NCI-H1092 (cell line): ENCODE measurements at places on chromosomes 1 and 21.

DNA sequence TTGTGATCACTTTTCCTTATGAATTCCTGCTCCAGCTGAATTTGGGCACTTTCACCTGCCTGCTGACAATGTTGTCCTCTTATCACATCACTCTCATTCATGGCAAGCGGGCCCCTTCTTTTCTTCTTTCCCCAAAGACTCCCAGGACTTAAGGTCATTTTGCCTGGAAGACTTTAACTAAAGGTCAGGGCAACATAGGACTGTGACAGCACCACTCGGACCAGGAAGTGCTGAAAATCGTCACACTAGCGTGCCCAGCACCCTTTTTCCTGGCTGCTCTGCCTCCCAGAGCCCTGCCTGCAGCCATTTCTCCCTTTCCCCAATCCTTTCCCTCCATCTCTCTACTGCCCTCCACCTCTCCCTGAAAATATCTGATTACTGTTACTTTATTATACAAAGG is 35.4 kb downstream of the CD34 start:
- no peak for DNase-seq

DNA sequence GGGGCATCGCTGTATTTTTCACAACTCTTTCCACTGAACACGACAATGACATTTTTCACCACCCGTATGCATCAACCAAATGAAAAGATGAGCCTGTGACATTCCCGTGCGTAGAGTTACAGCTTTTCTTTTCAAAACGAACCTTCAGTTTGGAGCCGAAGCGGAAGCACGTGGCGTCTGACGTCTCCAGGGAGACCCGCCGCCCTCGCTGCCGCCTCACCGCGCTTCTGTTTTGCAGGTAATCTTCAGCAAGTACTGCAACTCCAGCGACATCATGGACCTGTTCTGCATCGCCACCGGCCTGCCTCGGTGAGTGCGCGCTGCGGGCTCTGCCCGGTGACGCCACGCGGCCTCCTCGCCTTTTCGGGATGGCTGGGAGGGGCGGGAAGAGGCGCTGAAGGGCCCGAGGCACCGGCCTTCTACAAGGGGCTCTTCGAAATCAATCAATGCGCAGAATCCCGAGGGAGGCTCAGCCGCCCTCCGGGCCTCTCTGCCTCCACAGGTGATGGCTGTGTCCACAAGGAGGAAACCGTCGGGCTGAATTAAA is 32.6 kb downstream of the PDE9A start:
- DNase-seq, result no peak

DNA sequence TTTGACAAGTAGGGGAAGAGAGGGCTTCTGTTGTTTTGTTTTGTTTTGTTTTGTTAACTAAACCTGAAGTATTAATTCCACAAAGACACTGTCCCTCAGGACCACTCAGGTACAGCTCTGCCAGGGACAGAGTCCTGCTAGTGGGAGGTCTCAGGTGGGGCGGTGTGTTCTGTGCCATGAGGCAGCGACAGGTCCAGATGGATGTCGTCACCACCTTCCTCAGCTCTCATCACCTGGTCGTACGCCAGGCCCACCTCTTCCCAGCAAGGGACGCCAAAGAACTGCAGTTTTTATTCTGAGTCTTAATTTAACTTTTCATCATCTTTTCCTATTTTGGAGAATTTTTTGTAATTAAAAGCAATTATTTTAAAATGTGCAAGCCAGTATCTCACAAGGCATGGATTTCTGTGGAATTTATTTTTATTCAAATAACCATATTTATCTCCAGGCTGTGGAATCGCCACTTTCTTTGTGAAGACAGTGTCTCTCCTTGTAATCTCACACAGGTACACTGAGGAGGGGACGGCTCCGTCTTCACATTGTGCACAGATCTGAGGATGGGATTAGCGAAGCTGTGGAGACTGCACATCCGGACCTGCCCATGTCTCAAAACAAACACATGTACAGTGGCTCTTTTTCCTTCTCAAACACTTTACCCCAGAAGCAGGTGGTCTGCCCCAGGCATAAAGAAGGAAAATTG is 62.5 kb downstream of the POFUT2 start:
- no peak for DNase-seq

GRCh38 chr1:39590546-39590945 is 14.0 kb upstream of the PABPC4 start:
- no peak for DNase-seq

GRCh38 chr1:234862944-234863515 is 253.1 kb upstream of the IRF2BP2 start:
- no peak for DNase-seq

DNA sequence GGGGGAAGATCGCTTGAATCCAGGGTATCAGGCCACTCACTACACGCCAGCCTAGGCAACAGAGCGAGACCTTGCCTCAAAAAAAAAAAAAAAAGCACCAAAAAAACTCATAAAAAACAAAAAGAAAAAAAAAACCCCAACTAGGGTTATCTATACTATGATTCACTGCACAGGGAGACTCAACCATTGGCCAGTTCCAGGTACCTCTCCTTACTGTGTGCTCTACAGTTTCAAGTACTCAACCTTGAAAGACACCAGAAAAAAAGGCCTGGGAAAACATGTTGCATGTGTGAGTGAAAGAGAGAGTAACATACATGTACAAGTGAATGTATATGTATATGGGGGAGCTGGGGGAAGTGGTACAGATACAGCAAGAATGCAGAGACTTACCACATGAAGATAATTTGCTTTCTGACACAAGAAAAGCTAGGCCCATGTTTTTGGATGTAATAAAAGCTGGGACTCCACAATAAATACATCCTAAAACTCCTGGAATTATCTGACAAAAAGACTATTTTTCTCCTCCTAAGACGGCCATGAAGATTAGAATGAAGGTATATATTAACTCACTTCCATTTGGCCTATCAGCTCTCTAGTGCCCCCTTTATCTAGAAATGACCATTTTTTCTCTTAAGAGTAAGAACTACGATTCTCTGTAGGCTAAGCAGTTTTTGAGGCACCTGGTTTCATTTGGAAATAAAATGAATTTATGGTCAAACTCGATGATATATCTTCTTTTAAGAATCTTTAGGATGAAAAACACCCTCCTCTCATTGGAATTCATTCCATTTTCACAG is 52.2 kb downstream of the SLC27A3 start:
- DNase-seq, result no peak

DNA sequence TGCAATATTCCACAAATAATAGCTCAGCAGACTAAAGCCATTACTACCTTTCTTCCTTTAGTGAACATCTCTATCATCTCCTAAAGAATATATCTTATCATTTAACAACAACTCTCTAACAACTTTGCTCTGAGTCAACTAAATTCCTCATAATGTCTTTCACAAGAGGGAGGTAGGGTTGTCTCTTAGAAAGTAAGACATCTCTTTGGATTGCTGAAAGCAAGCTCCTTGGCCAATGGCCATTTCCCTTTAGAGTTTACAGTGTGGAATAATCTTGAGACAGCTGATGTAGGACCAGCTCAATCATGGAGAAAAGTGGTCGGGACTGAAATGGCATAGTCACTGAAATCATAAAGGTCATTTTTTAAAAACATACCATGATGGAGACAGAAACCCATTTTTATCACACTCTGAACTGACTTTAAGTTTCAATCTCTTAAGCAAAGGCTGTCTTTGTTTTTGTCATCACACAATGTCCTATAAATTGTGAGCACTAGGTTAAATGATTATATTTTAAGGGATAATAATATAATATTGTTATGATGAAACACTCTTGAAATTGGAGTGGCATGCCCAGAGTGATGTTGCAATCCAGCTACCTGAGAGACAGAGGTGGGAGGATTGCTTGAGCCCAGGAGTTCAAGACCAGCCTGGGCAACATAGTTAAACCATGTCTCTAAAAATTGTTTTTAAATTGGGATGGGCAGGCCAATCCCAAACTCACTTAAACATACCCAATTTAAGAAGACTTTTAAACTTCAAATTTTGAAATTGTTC is 91.1 kb downstream of the SLC44A5 start:
- DNase-seq, result no peak

DNA sequence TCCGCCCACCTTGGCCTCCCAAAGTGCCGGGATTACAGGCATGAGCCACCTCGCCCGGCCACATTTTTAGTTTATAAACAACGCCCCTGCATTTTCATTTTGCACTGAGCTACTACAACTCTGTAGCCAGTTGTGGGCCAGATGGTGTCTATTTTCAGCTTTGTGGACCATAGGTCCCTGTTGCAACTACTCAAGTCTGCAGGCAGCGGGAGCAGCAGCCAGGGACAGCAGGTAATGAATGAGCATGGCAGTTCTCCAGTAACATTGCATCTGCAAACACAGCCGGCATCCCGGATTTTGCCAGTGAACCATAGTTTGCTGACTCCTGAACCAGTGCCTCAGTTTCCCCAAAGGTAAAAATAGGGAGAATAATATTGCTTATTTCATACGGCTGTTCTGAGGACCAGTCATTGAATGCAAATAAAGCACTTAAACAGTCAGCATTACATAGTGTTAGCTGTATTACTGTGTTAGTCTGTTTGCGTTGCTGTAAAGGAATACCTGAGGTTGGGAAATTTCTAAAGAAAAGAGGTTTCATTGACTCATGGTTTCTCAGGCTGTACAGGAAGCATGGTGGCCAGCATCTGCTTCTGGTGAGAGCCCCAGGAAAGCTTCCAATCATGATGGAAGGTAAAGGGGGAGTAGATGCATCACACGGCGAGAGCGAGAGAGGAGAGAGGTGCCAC is 65.5 kb upstream of the SLC45A1 start:
- DNase-seq, result no peak

GRCh38 chr1:68120136-68120791 is 69.8 kb upstream of the DIRAS3 start:
- peak; percentile 34 for DNase-seq

DNA sequence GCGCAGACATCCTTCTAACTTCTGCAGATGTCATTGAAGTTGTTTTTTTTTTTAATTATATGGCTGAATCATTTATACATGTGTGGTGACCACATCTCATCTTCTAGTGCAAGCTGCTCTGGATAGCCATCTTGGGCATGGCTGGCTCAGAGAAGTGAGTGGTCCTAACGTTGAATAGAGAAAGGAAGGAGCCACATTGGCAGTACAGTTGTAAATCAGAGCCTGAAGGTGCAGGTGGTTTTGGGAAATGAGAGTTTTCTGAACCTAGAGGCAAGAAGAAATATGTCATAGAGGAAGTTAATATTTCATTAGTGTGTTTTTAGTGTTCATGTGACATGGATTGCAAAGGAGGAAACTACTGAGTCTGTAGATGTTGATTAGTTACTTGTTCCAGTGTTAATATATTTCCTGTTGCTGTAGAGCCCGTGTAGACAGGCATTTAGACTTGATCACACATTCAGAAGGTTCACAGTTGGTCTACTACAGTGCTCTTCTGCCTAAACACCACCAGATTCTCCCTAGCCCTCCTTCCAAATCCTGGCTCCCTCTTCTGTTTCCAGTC is 163.7 kb downstream of the ROR1 start:
- DNase-seq, result no peak

DNA sequence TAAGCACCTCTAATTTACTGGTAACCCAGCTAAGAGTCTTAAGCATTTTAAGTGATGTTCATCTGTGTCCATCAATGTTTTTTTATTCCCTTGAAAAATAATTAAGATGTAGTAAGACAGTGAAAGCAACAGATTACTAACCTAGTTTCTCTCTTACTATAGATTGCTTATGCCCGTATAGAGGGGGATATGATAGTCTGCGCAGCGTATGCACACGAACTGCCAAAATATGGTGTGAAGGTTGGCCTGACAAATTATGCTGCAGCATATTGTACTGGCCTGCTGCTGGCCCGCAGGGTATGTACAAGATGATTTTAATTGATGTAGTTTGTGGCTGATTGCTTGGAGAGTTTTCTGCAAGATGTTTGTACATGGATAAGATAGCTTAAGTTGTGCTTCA is 2.8 kb downstream of the RPL5 start:
- DNase-seq, result no peak

- peak; percentile 70 for DNase-seq
These were observed 53.0 kb downstream of the PBX1 start for GRCh38 chr1:164611754-164612642.

GRCh38 chr1:153122831-153123421 is 9.6 kb upstream of the SPRR2F start:
- peak; percentile 70 for DNase-seq

DNA sequence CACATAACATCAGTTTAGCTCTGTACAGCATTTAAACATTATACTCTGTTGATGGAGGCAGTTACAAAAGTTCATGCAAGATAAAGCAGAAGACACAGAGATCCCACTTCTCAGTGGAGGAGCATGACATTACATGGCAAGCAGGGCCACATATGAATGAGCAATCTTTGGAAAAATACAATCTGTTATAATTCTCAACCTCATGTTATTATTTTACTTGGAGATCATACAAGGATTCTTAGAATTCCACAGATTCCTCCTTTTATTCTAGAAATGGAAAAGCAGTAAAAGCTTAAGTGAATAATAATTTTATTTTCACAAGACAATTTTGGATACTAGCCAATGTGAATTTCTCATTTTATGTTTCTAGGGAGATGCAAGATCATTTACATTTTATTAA is 66.6 kb downstream of the IFI44 start:
- no peak for DNase-seq

GRCh38 chr1:47584249-47584648 is 146.4 kb downstream of the FOXD2 start:
- DNase-seq, result no peak

DNA sequence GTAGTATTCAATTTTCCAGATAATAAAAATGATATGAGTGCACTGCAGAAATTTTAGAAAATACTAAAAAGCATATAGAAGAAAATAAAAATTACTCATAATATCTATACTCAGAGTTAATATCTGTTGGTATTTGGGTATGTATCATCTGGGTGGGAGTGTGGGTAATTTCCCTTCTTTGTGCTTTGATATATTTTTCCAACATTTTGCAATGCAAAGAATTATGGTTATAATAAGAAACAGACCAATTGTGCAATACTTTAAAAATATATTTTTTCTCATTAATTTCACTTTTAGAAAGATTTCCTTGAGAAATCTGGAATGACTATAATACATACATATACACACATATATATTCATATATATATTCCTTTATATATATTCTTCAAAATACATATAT is 665.7 kb downstream of the ADGRL2 start:
- no peak for DNase-seq

- no peak for DNase-seq
These were observed 132.5 kb upstream of the LYPLAL1 start for GRCh38 chr1:219041141-219041540.

DNA sequence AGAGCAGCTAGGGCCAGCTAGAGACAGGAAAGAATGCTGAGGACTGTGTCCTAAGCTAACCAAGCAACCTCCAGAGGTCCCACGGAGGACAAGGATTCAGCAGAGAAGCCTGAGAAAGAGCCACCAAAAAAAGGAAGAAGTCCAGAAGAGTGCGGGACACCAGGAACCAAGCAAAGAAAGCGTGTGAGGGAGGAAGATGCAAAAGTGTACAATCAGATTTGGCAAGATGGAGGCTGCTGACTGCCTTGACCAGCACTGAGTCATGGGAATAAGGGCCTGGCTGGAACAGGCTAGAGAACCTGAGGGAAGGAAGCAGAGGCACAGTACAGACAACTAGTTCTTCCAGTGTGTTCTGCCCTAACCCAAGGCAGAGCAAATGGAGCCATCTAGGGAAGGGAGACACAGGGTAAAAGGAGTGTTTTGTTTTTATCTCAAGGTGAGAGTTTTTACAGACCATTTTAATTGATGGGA is 18.5 kb downstream of the TP53BP2 start:
- DNase-seq, result no peak
